ENCODE measurements at places on chromosomes 3 and 15. TPM values are rescaled to one million over a fixed set of nuclear protein-coding genes. Genes with fewer than 3 reads are reported as not detected.

DUOXA1 gene
- total RNA-seq = not detected

RBM6 gene
- total RNA-seq = 117 TPM

P2RY12 gene
- total RNA-seq = not detected

BHLHE40 gene
- 0.21 TPM for total RNA-seq

MYO9A gene
- 33.6 TPM for total RNA-seq

FILIP1L gene
- total RNA-seq = 9.8 TPM

CFAP100 gene
- 1.1 TPM for total RNA-seq

CLDN18 gene
- total RNA-seq = not detected

ACAP2 gene
- total RNA-seq = 35.7 TPM

BMF gene
- total RNA-seq = 18.0 TPM

KBTBD13 gene
- not detected for total RNA-seq

PLCL2 gene
- 9.4 TPM for total RNA-seq

PAK6 gene
- total RNA-seq = 0.93 TPM

FES gene
- 2.8 TPM for total RNA-seq

Measured in neural crest cell (in vitro differentiated cells).